ELF-1 (cell line): ENCODE measurements at places on chromosomes 1 and 21.

DNA sequence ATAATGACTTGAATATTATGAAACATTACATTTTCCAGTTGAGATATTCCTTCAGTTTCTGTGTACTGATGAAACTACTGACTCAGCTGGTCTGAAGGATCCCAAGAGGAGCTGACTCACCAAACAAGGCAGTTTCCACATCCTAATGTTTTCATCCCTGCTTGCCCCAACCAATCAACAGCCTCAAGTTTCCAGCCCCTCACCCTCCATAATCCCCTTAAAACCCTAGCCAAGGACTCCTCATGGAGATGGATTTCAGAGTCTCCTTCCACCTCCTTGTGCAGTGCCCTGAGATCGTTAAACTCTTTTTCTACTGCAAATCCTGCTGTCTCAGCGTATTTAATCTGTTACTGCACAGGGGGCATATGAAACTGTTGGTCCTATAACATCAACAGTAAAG, 83.1 kb upstream of the HAO2 start:
- peak; percentile 36 for DNase-seq

DNA sequence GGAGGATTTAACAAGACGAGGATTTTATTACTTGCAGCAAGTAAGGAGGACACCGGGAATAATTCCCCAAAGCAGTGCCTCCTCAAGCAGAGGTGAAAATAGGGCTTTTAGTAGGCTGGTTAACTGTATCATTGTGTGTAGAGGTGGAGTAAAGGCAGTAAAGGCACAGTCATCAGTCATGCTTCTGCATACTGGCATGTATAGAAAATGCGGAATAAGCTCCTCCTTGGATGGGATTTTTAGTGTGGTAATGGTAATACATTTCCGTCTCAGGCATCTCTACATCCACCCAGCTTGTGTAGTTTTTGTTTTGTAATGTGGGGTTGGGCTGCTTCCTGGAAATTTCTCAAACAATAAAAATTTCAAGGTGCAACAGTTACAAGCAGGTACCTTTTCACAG, 27.4 kb upstream of the GPR25 start:
- DNase-seq, result no peak

- peak; percentile 74 for DNase-seq
Observed at GRCh38 chr1:235018161-235018560, 110.5 kb downstream of the TOMM20 start.

DNA sequence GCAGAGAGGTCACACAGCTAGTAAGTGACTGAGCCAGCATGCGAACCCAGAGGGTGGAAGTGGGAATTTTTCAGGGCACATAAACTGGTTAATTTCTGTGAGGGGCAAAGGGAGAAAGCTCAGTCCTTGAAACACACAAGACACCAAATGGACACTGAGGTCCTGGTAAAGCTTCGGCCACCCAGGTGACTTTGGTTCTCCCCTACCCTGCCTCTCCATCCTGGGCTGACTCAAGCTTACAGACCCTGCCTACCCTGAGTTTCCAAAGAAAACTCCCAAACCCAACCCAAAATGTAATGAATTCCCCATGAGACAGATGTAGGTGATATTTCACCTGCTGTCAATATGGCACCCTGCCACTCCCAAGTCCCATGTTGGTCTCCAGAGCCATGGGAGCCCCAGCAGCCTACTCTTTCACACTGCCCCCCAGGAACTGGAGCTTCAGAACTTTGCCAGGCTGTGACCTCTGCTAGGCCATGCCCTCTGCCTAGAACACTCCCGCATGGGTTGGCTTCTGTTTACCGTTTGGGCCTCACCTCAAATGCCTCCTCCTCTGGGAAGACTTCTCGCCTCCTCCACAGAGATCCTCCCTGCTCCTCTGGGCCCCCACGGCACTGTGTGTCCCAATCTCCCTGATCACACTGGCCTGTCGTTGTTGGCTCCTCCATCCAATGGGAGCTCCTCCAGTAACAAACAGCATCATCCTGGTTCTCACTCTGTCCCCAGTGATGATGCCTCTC, 3.7 kb upstream of the LRP8 start:
- no peak for DNase-seq

DNA sequence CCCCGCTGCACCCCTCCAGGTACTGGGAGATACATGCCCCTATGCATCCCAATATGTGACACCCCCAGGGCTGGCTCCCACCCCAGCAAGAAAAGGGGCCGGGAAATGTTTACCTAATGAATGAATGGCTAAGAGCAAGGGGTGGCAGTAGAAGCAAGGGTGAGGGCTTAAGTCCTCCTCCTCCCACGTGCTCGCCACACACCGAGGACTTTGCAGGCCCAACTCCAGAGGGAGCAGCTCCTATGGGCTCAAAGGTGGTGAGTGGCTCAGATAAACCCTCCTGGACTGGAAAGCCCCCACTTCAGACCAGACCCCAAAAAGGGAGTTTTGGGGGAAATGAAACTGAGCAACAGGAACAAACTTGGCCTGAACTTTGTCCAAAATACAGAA, 11.4 kb downstream of the SLC45A3 start:
- DNase-seq, result no peak

DNA sequence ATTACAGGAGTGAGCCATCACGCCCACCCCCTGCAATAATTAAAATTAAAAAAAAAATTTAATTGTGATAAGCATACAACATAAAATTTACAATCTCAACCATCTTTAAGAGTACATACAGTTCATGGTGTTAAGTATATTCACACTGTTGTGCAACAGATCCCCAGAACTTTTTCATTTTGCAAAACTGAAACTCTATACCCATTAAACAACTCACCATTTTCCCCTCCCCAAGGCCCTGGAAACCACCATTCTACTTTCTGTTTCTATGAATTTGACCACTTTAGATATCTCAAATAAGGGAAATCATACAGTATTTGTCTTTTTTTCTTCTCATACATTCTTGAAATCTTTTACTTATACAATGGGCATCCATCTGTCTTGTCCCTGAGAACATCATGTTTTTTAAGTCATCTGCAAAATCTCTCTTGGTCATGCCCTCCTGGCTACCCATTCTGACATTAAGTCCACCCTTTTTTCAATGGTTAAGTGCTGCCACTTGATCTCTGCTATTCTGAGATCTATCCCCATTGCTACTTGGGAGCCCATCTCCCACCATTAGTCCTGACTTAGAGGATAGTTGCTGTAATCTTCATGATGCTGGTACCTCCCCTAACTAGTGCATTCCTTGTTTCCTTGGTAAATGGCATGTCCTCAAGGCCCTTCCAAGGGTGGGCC, 39.4 kb upstream of the ZFYVE9 start:
- DNase-seq, result no peak

DNA sequence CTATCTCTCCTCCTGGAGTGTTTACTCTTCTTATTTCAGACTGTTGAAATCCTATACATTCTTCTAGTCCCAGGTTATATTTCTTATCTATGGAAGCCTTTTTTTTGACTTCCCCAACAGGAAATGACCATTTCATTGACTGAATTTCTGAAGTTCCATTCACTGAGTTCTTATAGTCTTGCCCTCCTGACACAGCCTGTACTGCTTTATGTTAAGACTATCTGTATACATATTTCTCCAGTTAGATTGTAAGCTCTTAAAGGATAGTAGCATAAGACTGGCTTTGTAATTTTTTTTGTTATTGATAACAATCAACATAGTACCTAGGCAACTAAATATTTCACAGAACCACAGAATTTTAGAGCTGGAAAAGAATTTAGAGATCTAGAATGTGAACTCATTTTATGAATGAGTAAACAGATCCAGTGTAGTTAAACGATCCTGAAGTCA, 14.9 kb upstream of the MACF1 start:
- DNase-seq, result no peak

DNA sequence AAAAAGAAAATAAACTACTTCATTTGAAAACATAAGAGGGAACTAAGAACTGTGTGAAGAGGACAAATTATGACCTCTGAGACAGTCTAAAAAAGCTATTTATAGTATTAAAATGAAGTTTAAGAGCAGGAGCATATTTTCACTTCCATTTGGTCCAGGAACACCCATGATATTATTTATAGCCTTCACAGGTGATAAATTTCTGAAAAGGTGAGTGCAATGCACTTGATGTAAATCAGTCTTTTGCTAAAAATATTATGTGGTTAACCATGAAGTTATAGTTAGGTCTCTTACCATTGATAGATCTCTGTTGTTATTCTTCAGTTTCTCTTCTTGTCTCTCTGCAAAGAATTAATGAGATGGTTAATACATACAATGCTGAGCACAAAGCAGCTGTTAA, 14.7 kb downstream of the TMCO1 start:
- no peak for DNase-seq

DNA sequence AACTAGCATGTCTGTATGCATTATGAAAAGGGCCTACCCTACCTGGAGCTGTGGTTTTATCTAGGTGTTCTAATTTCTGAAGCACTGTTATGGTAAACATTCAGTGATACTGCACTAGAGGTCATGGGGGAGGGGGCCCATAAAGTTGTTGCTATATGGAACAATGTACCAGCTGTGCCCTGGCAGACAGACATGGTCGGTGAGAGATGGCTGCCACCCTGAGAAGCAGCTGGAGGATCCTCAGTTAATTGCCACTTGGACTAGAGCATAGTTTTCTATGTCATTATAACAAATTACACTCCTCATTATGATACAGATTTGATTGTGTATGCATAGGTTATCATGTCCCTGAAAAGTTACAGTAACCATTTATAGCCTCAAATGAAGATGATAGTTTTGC, 45.4 kb downstream of the ILDR2 start:
- no peak for DNase-seq

- no peak for DNase-seq
Observed at GRCh38 chr1:184685116-184685515, 69.5 kb downstream of the EDEM3 start.

GRCh38 chr1:228963795-228964177, 228.5 kb downstream of the RHOU start:
- DNase-seq, result no peak

DNA sequence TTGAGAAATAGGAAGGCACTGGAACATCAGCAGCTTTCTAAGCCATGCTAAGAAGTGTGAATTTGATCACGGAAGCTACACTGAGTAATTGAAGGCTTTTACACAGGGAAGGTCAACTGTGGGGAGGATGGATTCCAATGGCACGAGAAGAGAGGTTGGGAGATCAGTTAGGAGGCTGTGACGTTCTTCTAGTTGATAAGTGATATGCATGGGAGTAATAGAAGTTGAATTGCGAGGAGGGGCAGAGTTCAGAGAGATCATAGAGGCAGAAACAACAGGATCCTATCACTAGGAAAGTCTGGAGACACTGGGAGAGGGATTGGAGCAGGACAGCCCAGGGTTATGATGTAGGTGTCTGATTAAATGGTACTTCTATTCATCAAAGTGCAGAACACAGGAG, 16.2 kb downstream of the LMOD1 start:
- no peak for DNase-seq

DNA sequence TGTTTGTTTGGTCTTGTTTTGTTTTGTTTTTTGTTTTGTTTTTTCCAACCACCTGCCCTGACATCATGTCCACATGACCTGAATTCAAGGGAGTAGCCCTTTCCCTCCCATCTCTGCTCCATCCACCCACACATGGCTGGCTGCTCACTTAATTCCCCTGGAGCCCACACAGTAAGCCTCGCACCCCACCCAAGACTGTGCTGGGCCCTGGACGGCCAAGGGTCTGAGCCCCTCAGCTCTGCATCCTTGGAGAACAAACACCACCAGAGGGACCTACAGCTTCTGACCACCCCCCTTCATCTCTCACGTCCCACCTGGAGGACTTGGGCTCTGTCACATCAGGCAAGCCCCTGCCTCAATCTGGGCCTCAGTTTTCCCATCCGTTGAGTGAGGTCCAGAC, 39.1 kb downstream of the MATN1 start:
- DNase-seq, result no peak
